ENCODE measurements at places on chromosomes 6 and 20.
A peak's percentile ranks its signal among the peaks of the same experiment; 100 is the strongest.

- DNase-seq, result peak; percentile 66
Measured at GRCh38 chr20:53413186-53413631, 180.4 kb downstream of the ZNF217 start.

DNA sequence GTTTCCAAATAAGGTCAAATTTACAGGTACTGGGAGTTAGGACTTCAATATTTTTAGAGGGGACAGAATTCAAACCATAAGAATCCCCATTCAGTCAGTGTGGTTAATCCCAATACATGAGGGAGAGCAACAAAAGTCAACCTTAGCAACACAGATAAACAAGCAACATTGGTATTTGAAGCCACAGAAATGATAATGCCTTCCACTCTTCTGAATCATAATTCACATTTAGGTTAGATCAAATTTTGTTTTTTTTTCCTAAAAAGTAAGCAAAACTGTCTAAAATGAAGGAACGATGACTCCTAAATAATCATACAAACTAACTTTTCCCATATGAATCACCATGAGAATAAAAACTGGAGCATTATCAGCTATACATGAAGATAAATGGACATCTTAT, 246.0 kb upstream of the TENT5A start:
- DNase-seq, result no peak

- peak; percentile 8 for DNase-seq
Measured at GRCh38 chr20:3330046-3330741, 77.3 kb downstream of the DNAAF9 start.

GRCh38 chr20:33554914-33555420, 65.1 kb downstream of the CBFA2T2 start:
- peak; percentile 99 for DNase-seq

DNA sequence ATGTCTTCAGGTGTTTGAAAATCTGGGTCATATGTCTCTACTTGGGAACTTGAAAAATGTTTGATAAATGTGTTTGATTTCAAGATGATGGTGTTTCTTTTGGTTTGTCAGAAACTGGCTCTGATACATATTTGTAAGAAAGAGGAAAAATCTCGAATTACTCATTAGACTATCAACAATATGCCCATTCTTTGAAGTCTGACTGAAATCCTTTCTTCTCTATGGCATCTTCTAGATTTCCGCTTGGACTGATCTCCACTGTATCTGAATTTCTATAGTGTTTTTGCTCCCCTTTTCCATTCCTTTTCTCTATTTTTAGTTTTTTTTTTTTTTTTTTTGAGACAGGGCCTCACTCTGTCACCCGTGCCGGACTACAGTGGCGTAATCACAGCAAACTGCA, 1096.5 kb downstream of the KIF16B start:
- no peak for DNase-seq

GRCh38 chr6:116773886-116774285, 8.4 kb upstream of the FAM162B start:
- no peak for DNase-seq

DNA sequence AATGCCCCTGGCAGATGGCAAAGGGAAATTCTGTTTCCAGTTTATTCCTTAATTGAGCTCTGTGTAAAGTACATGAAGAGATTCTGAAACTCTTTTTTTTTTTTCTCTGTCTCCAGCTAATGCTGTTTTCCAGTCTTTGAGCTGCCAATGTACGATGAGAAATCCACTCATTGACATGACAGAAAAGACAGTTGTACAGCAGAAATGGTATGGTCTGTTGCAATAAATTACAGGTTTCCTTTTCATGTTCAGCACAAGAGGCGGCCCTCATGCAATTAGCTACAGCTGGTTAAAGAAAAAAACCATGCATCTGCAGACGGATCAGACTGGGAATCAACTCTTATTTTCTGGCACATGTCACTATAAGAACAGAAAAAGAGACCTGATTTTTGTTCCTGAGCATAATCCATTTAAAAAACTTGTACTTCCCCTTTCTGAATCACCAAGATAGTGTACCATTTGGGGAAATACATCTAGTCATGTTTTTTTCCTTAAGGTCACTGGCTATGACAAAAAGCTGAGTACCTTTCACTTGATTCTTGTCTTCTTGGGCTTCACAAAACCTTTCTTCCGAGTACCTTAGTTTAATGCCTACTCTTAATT, 289.8 kb upstream of the PREP start:
- DNase-seq, result no peak

- DNase-seq, result no peak
Measured at GRCh38 chr20:41272339-41272738, 45.2 kb downstream of the ZHX3 start.

GRCh38 chr20:10943686-10944265, 270.0 kb upstream of the JAG1 start:
- DNase-seq, result no peak

DNA sequence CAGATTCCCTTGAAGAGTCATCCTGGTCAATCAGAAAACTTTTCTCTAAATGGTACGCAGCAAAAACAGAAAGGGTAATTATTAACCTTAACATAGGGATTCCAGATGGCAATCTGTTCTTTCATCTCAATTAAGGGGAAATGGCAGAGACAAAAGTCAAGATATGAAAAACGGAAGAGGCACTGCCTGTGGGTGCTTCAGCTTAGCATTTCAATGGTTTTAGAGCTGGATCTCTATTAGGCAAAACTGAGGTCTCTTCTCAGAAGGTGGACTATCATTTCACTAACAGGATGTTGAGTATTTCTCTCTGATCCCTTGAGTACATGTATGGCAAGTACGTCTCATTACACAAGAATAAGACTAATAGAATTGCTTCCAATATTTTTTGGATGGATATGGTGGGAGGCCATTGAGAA, 296.9 kb downstream of the HIVEP2 start:
- peak; percentile 38 for DNase-seq

- no peak for DNase-seq
Measured at GRCh38 chr6:62272114-62272513, 13.9 kb downstream of the KHDRBS2 start.

DNA sequence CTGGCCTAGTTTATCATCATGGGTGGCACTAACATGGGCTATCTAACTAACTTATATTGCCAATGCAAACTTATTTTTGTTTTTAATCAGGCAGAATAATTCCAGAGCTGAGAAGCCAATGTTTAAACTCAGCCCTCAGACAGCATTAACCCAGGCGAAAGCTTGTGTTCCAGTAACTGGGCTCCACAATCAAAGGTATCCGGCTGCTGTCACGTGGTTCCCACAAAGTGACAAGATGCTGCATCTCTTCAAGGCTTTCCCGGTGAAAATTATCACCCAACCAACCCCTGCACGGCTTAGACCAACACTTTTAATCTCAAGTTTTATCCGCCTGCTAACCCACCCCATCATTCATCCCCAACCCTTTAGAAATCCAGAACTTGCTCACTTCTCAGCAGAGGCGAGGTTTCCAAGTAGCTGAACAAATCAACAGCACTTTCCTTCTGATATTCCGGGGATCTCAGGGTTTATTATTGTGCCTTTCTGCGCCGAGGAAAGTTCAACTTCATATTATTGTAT, 885 bp downstream of the MTCL3 start:
- peak; percentile 70 for DNase-seq

DNA sequence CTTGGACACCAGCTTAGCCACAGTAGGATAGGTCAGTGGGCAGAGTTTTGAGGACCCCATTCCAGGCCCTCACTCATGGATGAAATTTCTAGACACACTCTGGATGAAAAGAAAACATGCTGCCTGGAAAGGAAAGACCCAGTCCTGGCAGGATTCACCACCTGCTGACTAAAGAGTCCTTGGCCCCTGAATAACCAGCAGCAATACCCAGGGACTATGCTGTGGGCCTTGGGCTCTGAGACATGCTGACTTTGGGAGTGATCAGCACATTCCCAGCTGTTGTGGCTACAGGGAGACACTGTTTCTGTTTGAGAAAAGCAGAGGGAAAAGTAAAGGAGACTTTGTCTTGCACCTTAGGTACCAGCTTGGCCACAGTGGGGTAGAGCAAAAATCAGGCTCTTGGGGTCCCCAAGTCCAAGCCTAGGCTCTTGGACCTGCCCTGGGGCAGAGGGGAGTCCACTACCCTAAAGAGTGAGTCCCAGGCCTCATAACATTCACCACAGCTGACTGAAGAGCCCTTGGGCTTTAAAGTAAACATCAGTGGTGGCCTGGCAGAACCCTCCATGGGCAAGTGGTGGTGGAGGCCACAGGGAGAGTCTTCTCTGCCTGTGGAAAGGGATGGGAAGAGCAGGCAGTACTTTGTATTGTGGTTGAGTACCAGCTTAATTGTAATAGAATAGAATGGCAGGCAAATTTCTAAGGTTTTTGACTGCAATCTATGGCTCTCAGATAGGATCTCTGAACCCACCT, 516.8 kb downstream of the BCKDHB start:
- DNase-seq, result peak; percentile 10

DNA sequence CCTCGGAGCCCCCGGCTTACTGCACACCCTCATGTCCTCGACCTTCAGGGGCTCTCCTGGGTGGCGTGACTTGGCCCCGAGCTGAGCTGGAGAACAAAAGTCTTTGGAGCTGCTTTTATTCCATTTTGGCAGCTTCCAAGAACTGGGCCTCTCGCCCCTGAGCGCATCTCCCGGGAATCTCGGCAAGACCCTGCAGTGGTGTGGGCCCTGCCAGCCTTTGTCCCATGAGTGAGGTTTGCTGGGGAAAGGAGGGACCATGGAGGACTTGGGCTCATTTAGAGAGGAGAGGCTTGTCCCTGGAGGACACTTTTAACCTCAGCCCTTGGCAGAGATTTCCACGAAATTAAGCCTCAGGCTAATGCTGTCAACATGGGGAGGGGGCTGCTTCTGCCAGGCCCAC, 62.3 kb upstream of the SLCO4A1 start:
- DNase-seq, result peak; percentile 25

- DNase-seq, result no peak
Measured at GRCh38 chr6:53686355-53686940, 20.9 kb upstream of the KLHL31 start.

DNA sequence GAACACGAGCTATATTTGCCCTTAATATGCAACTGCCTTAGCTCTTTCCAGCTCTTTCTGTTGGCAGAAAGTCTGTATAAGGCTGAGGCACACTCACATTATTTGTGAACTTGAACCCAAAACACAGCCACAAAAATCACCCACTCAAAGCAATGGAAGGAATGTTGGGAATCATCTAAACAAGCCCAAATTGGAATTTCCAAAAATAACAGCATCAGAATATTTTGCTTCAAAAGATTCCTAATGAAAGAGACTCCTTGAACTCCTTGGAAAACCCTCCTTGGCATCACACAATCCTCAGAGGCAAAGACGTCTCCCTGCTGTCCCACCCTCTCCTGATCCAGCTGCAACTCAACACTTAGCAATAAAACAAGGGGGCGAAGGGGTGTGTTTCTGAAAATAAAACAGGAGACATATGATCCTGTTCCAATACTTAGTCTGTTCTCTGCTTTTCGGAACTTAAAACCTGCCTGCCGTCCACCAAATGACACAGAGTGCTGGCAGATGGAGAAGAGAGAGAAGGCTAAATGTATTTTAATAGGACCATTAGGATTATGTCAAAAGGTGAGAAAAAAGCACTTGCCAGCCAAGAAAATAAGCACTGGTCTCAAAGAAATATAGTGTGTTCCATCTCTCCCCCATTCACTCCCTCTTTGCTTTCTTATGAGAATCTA, 320.7 kb upstream of the JARID2 start:
- no peak for DNase-seq

DNA sequence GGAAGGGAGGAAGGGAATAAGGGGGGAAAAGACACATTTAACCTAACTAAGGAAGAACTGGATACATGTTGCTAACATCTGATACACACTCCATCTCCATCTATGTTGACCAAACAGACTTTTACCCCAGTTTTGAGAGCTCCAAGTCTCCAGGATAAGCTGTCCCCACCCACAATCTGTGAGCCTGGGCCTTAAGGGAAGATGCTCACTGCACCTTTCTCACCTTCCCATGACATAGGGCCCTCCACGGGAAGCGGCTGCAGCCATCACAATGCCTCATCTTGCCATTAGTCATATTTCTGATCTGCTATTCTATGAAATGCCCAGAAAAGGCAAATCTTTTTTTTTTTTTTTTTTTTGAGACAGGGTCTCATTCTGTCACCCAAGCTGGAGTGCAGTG, 126.6 kb upstream of the SALL4 start:
- no peak for DNase-seq

- DNase-seq, result peak; percentile 98
Measured at GRCh38 chr6:51398064-51398705, 579.5 kb downstream of the TFAP2B start.

DNA sequence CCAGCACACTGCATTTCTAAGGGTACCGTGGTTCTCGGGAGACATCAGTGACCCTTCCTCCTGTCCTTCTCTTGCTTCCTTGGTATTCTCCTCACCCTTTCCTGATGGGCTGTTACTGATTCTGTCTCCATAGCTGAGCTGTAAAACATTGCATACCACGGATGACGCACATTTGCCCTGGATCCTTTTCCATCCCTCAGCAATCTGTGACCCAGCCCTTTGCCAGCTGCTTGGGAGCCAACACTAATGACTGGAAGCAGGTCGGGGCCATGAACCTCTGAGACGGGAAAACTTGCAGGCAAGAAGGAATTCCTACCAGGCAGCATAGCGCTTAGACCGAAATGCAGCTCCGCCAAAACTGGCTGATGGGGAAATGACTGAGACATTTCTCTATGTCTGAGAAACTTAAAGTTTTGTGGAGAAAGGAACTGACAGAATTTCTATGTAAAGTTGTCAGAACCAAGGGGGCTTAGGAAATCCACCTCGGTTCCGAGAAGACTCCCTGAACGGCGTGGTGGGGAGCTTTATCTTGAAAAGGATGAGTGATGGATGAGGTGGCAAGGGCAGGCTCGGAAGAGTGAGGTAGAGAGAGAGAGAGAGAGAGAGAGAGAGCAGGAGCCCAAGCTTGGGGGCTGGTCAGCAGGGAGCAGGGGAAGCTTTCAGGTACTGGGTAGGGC, 19.2 kb downstream of the TUBB2B start:
- DNase-seq, result no peak

DNA sequence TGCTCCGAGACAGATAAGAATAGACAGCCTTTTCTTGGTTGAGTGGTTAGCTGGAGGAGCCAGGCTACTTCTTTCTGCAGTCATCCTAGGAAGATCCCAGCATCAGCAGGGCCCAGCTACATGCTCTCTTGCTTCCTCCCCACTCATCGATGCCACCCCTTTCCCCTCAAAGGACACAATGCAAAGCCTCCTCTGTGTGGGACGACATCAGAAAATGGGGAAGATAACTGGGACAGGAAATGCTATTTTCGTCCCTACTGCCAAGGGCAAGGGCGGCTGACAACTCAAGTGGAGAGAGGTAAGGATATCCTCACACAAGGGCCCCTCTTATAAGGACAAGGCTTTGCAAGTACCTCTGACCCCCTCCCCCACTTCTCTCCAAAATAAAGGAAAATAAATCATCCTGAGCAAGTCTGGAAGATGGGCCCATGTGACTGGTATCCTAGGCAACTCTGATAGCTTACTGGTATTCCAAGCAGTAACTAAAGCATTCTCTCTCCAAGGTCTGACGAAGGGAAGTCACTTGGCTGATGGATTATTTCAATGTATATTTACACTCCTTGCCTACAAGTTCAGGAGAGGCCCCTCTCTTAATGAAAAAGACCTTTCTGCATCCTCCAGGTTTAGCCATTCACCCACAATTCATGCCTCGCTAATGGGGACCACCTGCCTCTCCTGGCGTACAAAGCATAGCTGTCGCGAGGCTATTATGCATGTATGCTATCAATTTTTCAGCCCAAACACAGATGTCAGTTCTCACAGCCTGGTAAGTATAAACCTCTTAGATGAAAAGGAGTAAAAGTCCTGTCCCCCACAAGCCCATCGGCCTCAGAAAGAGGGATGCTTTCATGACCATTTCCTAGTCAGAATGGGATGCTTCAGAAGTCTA, 11.3 kb downstream of the ELMO2 start:
- no peak for DNase-seq

GRCh38 chr20:20743511-20744169, 31.2 kb upstream of the RALGAPA2 start:
- peak; percentile 46 for DNase-seq

GRCh38 chr6:99746261-99746895, 139.7 kb downstream of the PRDM13 start:
- peak; percentile 78 for DNase-seq

Data from DMS53 (cell line).